ENCODE measurements at places on chromosomes 16 and 17.

- no peak for DNase-seq
Measured at GRCh38 chr16:30348929-30349328, 6.2 kb downstream of the CD2BP2 start.

DNA sequence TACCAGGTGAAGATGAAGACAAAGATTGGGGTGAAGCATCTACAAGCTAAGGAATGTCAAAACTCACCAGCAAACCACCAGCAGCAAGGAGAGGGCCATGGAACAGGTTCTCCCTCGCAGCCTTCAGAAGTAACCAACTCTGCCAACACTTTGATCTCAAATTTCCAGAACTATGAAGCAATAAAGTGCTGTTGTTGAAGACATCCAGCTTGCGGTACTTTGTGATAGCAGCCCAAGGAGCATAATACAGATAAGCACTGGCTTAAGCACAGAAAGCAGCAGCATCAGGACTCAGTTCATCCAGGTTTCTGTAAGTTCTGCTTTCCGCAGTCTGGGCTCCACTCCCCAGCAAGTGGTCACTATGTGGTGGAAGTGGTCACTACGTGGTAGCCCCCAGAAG, 16.0 kb upstream of the CDRT4 start:
- no peak for DNase-seq

DNA sequence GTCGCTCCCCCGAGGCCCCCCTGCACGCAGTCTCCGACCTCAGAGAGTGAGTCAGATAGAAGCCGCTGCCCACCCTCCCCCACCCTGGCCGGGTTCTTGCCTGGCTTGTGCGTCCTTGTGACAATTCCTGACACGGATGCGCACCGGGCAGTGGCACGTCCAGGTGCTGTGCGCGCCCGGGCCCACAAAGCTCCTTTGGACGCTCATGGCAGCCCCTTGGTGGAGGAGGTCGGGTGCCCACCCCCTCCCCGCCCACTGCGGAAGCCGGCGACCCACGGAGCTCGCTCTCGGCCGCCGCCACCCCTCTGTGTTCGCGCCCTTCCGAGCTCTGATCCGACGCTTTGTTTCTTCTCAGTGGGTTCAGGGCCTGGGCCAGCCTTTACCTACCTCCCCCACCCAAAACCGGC, 662 bp upstream of the TUBB3 start:
- DNase-seq = no peak

DNA sequence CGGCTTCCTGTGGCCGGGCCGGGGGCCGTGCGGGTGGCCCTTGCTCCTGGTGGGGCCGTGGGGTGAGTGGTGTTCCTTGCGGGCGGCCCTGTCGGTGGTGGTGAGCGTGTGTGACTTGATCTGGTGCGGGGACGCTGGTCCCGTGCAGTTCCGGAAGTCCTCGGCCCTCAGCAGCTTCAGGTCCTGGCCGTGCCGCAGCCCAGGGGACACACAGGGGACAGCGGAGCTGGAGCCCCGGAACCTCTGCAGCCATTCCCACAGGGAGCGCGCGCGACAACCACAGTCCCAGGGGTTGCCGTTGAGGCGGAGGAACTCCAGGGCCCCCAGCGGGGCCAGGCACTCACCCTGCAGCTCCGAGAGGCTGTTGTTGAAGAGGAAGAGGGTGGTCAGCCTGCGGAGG, 88.4 kb downstream of the RTN4RL1 start:
- no peak for DNase-seq

GRCh38 chr17:52159246-52160135, 977 bp upstream of the CA10 start:
- no peak for DNase-seq

DNA sequence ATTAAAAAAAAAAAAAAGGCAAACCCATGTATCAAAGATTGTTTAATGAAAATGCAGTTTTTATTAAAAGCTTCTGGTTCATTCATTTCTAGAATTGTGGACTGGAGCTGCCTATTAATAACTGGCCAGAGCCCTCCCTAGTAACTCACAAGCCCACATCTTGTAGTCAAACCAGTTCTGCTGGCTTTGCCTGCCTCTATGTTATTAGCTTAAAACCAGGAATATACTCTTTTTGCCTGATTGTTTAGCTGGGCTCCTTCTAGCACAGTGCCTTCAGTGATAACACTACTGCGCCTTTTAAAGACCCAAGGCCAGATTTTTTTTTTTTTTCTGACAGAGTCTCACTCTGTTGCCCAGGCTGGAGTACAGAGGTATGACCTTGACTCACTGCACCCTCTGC, 26.0 kb downstream of the TAC4 start:
- DNase-seq = no peak

DNA sequence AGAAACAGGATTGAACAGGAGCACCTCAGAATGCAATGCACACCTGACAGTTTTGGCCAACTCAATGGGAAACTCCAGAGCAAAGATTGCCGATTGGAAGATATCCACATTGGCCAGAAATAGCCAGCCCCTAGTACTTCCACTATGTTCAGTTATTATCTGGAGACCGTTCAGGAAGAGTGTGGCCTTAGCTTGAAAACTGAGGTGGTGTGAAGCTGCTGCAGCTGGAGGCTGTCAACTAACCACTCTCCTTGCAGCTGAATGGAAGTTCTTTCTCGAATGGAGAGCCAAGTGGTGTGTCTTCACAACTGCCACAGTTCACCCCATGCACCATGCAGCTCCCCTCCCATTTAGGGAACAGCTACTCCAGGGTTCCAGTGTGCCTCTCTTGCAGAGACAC, 61.9 kb upstream of the DHX40 start:
- no peak for DNase-seq

GRCh38 chr17:42411361-42411760, 11.7 kb downstream of the CAVIN1 start:
- DNase-seq = no peak

DNA sequence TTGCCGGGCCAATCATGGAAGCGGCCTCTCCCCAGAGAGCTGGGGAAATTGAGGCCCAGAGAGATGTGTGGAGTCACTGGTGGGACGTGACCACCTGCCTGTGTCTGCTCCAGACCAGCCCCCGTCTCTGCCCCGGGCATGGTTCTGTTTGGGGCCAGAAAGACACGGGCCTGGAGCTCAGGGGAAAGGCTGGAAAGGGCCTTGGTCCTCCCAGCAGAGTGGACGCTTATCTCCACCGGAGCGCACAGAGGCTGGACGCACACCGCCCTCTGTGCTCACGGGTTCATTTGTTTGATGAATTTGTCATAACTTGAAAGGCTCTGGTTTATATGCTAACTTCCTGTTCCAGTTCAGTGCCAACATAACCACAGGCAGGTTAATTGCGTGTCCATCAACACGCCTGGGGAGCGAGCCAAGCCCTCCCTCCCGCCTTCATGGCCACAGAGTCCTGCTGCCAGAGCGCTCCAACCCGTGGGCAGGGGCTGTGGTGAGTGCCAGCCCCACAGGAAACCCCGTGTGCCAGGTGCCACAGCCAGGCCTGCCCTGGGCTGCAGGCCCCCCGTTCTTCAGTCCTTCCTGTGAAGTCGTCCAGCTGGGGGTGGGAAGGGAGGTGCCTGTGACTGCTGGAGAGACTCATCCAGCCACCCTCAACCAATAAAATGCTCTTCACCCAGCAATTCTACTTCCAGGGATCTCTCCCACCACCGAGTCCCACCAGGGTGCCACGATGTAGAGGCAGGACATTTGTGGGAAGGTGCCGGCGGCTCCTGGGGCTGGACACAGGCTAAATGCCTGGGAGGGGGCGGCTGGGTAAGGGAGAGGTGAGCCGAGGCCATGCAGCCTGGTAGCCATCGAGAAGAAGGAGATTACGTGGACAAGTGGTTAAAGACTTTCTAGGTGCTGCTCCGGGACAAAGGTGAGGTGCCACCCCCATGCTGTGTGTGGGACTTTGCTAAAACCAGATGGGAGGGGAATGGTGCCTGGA, 29.4 kb upstream of the BAHCC1 start:
- DNase-seq = no peak

DNA sequence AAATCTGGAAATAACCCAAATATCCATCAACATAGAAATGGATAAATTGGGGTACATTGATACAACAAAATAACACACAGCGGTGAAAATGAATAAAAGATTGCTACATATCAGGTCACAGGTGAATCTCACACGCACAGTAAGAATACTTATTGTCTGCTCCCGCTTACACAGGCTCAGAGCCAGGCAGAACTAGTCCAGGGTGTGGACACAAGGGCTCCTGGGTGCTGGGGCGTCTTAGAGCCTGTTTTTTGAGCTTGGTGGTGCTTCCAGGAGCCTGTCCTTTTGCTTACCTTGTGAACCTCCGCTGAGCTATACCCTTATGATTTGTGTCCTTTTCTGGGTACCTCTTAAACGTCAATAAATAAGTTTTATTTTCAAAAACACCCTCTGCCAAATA, 19.8 kb upstream of the C16orf74 start:
- DNase-seq = no peak

DNA sequence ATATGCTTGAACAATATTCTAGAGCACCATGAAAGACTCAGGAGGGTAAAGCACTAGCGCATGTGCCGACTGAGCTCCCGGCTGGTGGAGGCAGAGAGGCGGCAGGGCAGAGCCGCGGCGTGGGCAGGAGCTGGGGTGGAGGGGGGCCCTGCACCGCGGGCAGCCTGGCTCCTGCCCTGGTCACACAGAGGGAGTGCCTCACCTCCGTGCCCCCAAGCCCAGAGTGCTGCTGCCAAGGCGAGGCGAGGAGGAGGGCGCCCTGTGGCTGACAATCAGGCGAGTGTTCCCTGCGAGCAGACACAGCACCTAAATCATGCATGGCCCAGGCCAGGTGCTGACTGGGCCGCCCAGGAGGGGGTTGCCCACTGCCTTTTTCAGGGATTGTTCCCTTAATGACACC, 105.8 kb upstream of the TNRC6C start:
- DNase-seq = no peak

DNA sequence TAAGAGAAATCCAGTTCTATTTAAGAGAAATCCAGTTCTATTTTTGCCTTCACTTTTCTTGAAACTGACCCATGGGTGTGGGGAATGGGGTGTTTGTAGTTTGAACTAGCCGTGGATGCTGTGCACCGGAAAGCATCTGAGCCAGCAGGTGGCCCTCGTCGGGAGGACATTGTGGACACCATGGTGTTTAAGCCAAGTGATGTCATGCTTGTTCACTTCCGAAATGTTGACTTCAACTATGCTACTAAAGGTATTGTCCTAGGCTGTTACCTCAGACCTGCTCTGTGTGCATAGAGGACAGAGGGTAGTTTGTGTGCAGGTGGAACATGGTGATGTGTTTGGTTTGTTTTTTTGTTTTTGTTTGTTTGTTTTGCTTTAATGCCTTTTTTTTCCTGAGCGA, 3.3 kb downstream of the ATXN2L start:
- DNase-seq = no peak

DNA sequence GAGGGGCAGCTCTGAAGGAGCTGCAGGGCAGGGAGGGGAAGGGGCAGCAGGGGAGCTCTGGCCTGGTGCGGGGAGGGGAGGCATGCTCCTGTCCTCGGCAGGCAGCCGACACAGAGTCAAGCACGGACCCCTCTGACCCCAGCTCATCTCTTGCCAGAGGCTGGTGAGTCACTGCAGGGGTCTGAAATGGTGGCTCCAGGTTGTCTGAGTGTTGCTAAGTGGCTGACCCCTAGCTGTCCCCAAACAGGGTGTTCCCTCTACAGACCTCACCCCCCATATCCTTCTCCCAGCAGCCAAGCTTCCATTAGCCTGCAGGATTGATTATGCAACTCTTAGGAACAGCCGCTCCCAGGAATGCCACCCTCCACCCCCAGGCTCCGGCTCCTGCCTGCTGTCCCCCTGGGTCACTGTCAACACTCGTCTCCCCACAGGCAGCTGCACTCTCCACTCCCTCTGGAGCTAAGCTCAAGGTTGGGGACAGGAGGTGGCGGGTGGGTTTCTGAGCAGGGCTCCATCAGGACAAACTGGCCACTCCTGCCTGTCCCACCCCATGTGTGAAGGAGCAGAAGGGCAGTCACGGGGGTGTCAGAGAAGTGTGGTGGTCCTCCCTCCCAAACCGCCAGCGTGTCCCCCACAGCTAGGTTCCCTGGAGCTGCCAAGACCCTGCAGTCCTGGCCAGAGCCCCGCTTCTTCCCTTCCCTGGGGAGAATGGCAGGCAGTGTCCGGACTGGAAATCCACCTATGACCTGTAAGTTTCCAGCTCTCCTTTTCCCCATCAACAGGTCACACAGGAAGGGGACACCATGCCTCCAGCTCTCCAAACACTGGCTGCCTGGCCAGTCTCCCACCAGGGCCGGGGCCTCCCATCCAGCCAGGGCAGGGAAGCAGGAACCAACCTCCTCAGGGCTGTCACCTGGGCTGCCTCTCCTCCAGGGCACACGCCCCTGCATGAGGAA, 1.0 kb downstream of the MYLK3 start:
- DNase-seq = no peak

- no peak for DNase-seq
Measured at GRCh38 chr16:27576729-27577128, 26.8 kb downstream of the KATNIP start.

GRCh38 chr16:2056077-2056476, 8.3 kb downstream of the TSC2 start:
- no peak for DNase-seq

GRCh38 chr17:28494445-28495188, 11.5 kb upstream of the FOXN1 start:
- peak; percentile 70 for DNase-seq

DNA sequence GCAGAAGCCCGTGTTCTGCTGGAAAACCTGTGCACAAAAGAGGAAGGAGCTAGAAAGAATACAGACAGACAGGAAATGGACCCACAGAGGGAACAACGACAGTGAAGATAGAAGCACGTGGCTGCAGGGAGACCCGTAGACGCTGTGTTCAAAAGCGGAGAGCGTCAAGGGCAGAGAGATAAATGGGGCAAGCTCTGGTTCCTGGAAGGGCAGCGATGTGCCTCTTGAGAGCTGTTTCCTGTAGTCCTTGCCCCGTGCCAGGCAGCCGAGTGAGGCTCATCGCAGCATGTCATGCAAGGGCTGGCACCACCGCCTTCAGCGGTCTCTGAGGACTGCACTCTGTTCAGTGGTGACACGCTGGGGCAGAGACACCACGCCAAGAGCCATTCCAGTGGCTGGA, 43.6 kb upstream of the CACNG5 start:
- DNase-seq = no peak
